ENCODE measurements at places on chromosomes 5 and 9. TPM values are rescaled to one million over a fixed set of nuclear protein-coding genes. Genes with fewer than 3 reads are reported as not detected.

DNA sequence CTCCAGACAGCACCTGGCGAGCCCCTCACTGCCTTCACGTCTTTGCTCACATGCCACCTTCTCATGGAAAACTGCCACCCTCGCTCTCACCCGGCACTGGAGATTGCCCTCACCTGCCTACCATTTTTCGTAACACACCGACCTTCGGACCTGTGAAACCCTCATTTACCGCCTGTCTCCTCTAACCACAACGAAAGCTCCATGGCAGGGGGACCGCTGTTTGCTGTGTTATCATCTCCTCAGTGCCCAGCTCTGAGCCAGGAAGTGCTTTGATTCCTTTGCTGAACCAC is 109.2 kb upstream of the PHYKPL start:
- no peak for DNase-seq

- DNase-seq = no peak
Measured at GRCh38 chr5:95042037-95042436, 242.9 kb downstream of the MCTP1 start.

GRCh38 chr5:57358796-57359592 is 123.6 kb downstream of the ACTBL2 start:
- no peak for DNase-seq

- DNase-seq = no peak
Measured at GRCh38 chr9:91338681-91339080, 23.0 kb downstream of the AUH start.

DNA sequence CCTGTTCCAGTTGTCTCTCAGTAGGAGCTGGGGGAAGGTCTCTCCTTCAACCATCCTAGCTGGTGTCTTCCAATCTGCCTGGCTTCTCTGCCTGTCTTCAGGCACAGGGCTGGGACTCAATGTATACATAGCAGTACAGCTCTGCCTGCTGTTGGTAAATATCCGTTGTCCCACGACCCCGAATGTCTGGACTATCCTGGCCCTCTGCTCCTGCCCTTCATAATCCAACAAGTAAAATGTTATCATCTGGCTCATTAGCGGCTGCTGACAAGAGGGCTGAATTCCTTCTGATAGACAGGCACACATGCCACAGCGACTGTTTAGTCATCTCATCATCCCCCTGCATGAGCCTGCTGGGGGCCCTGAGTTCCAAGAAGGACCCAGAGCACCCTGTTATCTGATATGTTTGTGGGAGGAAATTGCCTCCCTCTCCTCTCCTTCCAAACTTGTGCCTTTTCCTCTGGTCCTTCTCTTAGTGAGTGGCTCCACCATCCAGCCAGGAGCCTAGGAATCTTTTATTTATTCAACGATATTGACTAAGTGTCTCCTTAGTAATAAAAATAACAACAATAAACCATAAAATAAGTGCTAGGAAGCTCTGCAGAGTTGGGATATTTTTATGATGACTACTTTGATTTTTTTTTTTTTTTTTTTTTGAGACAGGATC is 29.5 kb upstream of the TGFBR1 start:
- no peak for DNase-seq

GRCh38 chr9:126609711-126610388 is 3.9 kb upstream of the LMX1B start:
- no peak for DNase-seq

DNA sequence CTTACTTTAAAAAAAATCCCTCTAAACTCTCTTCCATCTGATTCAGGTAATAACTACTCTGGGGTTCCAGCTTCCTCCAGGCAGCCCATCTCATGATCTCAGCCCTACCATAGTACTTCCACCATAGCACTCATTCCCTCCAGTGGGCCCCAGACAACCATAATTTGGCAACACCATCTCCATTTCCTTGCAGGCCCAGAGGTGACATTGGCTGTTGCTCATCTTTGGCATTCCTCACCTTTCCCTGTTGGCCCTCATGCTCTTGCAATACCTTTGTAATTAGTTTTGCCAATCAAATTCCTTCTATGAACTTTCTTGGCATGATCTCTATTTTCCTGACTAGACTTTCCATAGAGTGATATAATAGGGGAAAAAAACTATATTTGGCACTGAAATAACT is 60.1 kb downstream of the TAF11L14 start:
- no peak for DNase-seq

The GPRIN1 gene
- total RNA-seq = 8.2 TPM

The SLC6A19 gene
- not detected for total RNA-seq

The VCP gene
- 366 TPM for total RNA-seq

The PALM2AKAP2 gene
- 61.3 TPM for total RNA-seq

The PITX1 gene
- not detected for total RNA-seq

The PKD2L2 gene
- not detected for total RNA-seq

The CCDC192 gene
- not detected for total RNA-seq

The PCDHA1 gene
- not detected for total RNA-seq

The UCK1 gene
- total RNA-seq = 11.9 TPM

The ADGRD2 gene
- total RNA-seq = not detected
